ENCODE measurements at places on chromosomes 4 and X.

DNA sequence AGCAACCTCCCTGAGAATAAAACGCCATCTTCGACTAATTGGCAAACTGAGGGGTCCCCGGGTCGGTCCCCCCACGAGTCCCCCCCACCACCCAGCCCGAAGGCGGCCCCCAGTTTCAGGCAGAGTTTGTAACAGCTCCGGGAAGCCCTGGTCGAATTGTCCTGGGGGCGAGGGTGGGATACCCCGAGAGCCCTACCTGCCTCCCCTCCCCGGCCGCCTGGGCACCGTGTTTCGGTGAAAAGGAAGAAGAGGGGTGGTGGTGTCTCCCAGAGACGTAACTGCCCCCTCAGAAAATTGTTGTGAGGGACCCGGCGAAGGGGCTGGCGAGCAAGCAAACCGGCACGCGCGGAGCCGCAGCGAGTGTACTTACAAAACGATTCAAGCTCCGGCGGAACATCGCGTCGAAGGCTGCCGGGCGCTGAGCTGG lies 1.2 kb downstream of the ATP11C start:
- DNase-seq = no peak

DNA sequence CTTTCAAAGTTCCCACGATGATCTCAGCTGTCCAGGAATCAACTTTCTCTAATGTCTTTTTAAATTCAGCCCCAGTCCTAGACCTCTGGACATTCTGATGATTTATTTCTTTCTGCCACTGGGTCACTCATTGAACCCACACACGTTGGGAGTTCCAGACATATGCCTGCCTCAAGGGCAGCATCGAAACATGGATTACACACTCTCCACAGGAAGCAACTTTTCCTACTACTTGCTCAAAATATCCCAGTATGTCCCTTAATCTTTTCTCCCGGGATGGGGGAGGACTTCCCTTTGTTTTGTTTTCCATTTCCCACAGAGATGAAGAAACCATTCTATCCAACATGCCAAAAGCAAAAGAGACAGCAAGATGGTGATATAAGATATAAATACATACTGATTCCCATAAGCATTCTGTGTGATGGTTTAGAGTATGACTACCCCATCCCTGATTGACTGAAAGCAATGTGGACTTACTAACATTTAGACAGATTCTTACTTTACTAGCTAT lies 79.8 kb upstream of the PPARGC1A start:
- DNase-seq = no peak

DNA sequence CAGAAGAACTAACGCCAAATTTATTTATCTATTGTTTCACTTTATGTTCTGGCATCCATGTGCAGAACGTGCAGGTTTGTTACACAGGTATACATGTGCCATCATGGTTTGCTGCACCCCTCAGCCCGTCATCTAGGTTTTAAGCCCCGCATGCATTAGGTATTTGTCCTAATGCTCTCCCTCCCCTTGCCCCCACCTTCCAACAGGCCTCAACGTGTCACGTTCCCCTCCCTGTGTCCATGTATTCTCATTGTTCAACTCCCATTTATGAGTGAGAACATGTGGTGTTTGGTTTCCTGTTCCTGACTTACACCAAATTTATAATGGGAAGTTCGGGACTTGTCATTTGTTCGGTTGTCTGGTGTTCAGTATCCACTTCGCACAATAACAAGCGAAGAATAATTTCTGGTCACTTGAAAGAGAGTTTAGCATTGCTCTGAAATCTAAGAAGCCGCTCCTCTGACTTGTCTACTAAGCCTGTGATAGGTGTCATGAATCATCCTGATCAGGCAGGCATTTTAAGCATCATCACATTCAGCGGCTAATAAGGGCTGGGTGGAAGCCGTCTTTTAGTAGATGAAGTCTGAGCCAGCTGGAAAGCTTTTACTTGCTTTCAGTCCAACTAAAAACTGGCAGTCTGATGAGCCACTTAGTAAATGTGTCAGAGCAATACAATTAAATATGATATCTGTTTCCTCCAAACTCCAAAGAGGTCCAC lies 1065.7 kb upstream of the PABPC4L start:
- no peak for DNase-seq

- no peak for DNase-seq
These were observed 178.5 kb downstream of the GABRB1 start for GRCh38 chr4:47209833-47210232.

- DNase-seq = no peak
These were observed 128.2 kb upstream of the ENPEP start for GRCh38 chr4:110347805-110348204.

DNA sequence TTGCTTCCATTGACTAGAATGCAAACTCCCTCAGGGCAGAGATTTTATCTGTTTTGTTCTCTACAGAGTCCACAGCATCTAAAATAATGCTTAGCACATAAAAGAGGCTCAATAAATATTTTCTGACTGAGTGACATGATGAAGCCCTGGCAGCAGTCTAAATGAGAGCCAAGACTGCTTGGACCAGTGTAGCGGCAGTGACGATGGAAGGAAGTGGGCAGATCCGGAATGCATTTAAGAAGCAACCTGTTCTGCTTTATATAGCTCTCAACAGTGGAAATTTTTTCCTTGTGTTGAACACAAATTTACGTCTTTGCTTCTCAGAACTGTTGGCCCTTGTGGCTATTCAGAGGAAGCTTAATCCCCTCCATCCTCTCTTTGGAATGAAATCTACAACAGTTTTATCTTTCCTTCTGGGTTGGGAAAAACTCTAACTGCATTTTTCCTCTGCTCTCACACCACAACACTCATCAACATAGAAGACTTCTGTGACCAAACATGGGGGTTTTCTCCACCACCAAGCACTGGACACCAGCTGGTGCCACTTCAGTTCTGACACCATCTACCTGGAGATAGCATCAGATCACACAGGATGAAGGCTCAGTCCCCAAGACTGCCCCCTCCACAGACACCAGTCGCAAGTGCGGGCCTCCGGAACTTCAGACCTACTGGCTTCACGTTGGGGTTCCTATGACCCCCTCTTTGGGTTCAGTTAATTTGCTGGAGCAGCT lies 7.0 kb upstream of the BEND4 start:
- DNase-seq = no peak

DNA sequence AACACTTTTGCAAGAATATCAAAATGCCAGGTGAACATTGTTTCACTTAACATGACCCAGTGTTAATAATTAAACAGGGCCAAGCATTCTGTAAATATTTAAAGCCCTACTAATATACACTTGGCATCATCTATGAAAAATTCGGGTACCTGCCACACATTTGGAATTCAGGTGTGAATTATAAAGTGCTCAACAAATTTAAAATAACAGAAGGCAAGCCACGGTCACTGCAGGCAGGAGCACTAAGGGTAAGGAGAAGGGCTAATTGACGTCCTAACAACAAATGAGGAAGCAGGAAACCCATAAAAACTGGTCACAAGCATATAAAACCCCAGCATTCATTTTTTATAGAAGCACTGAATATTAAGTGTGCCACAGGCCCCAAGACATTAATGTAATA lies 43.8 kb upstream of the CPEB2 start:
- no peak for DNase-seq

GRCh38 chr4:70632028-70632427 lies 3.5 kb downstream of the ENAM start:
- no peak for DNase-seq

- no peak for DNase-seq
These were observed 598.1 kb downstream of the MID1IP1 start for GRCh38 chrX:39399387-39399786.

- no peak for DNase-seq
These were observed 112.6 kb upstream of the TBL1X start for GRCh38 chrX:9352243-9352642.

DNA sequence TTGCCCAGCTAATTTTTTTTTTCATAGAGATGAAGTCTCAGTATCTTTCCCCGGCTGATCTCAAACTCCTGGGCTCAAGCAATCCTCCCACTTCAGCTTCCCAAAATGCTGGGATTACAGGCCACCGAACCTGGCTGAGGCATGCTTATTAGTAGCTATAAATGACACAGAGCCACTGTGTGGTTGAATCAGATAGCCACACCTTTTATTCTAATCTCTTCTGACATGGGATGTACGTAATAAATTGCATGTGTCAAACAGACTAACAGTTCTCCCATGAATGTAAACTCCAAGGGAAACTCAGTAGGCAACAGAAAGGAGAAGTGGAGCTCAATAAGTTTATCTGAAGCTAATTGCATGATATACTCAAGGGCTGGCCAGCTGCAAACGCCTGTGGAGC lies 139.8 kb upstream of the VCX3A start:
- no peak for DNase-seq

DNA sequence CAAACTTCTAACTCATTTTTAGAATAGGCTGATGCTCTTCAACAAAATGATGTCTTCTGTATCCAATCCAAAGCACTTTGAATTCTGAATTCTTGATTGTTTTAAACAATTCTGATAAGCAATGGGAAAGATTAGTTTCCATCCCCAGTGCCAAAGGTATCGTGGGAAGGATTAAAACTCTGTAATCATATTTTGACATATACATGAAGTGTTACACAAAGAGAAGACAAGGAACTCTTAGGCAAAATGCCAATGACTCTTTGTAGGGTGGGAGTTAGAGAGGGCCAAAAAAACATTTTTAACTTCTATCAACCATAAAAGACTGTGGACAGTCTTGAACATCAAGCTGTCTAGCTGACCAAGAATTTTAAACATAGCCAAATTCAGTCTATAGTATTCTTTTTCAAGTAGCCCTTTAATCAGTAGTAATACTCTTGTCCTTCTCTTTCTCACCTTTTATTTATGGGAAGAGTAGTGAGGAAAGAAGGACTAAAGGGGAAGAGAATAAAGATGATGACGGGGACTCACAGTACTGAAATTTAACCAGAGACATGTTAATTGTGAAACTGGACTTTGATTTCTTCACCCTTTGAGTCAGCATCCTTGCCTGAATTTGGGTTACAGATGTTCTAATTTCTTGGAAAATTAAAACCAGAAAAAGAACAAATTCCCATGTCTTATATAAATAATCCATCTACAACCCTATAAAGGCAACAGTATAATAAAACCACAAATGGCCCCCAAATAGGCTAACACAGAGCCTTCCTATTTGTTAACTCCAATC lies 51.8 kb upstream of the VEGFD start:
- DNase-seq = peak; percentile 5

- peak; percentile 50 for DNase-seq
These were observed 155.5 kb downstream of the PDGFRA start for GRCh38 chr4:54384563-54384962.

GRCh38 chrX:24294619-24295018 lies 19.2 kb downstream of the SUPT20HL2 start:
- DNase-seq = peak; percentile 2

GRCh38 chrX:134671294-134671693 lies 13.0 kb upstream of the PLAC1 start:
- DNase-seq = no peak

DNA sequence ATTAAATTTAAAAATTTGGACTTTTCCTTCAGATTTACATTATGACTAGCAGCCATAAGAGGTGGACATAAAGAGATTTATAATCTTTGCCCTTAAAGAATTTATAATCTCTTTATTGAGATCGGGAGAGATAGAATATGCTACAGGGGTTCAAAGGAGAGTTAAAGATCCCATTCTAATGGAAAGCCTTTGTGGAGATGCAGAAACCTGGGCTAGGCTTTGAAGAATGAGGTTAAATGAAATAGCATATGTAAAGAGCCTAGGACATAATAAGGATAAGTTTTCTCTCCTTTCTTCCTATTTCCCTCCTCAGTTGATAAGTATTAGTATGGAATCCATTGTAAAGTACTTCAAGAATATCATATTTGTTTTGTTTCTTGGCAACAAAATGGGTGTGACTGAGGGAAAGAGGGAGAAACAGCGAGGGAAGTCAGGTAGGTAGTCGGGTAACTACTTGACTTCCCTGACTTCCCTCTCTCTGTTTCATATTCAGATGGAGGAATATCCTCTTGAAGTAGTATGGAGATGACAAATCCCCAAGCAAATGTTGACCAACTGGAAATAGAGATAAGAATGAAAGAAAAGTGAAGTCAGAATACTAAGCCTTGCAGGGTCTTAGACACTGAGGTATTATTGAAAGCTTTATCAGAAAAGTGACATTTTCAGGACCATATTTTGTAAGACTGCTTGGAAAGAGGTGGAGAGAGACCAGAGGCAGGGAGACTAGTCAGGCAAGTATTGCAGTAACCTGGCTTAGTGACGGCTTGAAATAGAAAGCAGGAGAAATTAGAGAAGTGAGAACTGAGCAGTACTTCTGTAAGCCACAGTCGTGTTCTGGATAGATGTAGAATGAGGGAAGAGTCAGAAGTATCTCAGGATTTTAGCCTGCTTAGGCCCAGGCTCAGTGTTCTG lies 82.9 kb downstream of the PDLIM5 start:
- DNase-seq = peak; percentile 43

DNA sequence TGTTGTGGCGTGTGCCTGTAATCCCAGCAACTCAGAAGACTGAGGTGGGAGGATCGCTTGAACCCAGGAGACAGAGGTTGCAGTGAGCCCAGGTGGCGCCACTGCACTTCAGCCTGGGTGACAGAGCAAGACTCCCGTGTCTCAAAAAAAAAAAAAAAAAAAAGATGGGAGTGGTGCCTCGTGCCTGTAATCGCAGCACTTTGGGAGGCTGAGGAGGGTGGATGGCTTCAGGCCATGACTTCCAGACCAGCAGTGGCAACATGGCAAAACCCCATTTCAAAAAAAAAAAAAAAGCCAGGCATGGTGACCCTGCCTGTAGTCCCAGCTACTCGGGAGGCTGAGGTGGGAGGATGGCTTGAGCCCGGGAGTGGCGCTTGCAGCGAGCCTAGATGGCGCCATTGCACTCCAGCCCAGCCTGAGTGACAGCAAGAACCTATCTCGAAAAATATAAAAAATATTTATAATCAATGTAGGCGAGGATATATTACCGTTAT lies 27.0 kb downstream of the EIF2S3 start:
- DNase-seq = peak; percentile 37

- DNase-seq = no peak
These were observed 13.1 kb downstream of the TAB3 start for GRCh38 chrX:30875957-30876356.

DNA sequence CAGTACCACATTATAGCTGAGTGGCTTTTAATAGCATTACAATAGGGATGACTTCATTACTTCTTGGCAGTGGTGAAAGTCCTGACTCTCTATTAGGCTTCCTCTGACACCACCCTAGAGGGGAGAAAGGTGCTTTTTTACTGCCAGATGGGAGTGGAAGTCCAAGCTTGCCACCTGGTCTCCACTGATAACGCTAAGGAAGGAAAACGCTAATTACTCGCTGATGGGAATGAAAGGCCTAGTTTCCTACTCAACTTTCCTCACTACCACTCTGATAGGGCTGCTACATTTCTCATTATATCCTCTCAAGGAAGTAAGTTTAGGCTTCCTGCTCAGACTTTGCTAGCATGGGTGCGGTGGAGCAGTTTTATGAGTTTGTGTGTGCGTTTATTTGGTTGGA lies 62.3 kb upstream of the PAGE3 start:
- no peak for DNase-seq

All from inflammatory macrophage (primary cell).